ENCODE measurements at places on chromosomes 6 and 20.

DNA sequence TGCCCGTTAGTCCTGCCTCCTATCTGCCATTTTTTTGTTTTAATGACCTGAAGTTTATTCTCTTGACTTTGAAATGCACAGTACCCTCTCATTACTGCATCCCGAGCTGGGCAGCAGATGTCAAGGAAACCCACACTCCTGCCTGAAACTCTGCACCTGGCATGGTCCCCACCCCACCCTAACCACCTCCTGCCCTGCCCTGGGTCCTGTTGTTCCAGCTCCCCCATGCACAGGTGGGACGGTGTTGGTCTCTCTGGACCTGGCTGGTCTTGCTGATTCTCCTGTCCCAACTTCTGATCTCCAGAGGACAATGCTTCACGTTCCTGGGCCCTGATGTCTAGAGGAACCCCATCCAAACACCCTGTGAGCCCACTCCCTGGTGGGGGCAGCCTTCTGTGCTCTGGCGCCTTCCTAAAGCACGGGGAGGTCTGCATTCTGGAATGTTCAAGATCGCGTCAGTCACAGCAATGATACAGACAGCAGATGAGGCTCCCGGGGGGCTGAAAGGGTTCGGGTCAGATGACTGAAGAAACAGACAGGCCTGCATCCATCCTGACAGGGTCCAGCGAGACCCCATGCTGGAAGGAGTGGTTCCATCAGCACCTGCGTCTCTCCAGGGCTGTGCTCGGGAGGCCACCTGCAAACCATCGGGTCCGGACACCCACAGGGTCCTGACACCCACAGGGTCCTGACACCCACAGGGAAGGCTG, 73.6 kb downstream of the ERMARD start:
- DNase-seq: no peak

GRCh38 chr6:143718472-143718871, 40.7 kb downstream of the PHACTR2 start:
- DNase-seq: no peak

DNA sequence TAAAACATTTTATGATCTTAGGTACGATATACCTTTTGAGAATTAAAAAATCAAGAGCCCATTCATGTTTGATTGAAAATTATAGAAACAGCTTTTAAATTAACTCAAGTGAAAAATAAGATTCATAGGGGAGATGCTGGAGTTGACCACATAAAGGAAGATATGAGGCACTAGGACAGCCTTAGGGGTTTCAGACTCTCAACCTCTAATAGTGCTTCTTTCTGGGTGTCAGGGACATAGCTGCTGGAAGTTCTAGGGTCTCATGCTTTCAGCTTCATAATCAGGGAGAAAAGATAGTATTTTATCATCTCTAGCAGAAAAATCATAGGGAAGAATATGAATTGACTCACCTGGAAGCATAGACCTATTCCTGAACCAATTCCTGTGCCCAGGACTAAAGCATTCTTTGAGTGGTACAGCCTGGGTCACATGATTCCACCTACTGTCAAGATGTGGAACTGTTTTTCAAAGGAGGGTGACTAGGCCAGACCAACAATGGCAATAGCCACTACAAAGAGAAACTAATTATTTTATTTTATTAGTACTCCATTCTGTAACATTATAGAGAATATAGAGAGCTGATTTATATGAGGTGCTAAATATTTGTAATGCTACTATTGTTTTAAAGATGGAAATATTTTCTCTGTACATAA, 27.8 kb upstream of the CENPW start:
- peak; percentile 6 for DNase-seq

GRCh38 chr6:113481458-113481857, 375.7 kb upstream of the MARCKS start:
- no peak for DNase-seq

DNA sequence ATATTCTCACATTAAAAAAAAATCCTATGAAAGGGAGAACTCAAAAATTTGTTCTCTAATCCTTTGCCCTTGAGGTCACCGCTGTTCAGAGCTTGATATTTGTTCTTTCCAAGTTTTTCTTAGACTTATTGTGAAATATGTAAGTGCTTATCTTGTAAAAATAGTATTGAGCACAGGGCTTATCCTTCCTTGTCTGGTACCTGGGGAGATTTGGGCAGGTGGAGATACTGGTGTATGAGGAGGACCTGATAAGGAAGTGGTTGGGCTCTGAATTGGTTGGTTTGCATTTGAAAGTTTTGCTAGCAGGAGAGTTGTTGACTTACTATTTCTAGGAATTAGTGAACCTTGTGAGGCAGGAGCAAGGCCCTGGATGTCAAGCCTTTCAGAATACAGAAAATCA, 28.9 kb upstream of the ANKEF1 start:
- DNase-seq: no peak

DNA sequence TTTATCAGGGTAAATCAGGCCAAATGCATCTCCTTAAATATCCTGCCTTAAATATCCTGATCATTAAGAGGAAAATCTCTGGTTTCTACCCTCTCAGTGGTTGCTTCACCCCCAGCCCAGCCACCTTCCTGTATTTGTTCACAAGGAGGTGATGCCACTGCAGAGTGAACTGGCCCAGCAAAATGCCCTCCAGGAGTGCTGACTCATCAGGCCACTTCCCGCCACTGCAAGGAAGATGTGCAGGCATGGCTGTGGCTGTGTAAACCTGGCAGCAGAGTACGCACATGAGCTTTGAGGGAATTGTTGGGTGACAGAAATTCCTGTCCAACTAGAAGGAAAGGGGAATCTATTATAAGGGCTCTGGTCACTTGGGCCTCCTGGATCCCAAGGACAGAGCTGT, 13.8 kb downstream of the NQO2 start:
- DNase-seq: peak; percentile 86

DNA sequence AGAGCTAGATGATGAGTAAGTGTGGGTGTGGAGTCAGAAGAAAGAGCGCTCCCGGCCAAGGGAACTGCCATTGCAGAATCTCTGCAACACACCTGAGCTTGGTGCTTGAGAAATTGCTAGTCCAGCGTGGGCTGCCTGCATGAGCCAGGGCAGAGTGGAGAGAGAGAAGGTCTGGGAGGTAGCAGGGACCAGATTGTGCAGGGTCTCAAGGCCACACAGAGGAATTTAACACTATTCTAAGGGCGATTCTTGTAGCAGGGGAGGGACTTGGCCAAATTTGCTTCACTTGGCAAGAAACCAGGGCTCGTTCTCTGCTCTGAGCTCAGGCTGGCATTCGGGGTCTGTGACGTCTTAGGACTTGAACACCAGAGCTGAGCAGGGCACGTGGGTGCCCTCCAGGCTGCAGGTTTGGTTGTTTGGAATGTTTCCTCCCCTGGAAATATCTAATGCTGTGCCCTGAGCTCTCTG, 53.5 kb downstream of the BCAS4 start:
- DNase-seq: no peak

- DNase-seq: no peak
Measured at GRCh38 chr6:157488716-157489118, 107.7 kb downstream of the ZDHHC14 start.

DNA sequence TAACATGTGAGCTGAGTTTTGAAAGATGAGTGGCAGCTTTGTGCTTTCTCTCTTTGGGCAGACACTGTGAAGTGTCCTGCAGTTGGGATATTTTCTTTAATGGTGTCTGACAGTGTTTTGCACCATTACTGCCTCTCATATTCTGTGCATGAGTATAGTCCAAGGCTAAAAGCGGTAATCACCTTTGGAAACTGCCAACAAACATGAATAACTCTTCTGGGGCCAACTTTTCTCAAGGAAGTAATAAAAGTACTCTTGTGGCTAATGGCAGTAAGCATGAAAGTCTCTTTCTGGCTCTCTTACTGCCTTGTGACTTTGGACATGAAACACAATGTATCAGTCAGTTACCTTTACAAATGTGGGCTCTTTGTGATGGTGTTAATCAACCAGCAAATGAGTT, 91.7 kb upstream of the SOX4 start:
- DNase-seq: no peak

- no peak for DNase-seq
Measured at GRCh38 chr6:3755637-3756545, 4.4 kb upstream of the PXDC1 start.

DNA sequence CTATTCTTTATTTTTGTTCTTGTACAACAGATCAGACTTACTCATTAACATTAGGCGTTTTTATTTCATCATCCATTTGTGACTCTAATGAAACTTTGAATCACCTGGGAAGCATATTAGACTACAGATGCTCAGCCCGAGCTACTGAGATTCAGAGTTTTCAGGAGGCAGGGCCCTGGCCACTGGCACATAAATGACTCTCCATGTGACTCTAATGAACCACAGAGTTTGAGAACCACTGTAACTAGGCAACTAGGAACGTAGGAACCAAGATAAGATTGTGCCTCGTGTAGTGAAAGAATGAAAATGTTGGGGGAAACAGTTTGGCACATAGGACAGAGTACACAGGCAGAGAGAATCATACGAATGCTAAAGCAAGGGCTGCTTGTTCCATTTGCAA, 405.9 kb upstream of the BTBD3 start:
- DNase-seq: no peak

DNA sequence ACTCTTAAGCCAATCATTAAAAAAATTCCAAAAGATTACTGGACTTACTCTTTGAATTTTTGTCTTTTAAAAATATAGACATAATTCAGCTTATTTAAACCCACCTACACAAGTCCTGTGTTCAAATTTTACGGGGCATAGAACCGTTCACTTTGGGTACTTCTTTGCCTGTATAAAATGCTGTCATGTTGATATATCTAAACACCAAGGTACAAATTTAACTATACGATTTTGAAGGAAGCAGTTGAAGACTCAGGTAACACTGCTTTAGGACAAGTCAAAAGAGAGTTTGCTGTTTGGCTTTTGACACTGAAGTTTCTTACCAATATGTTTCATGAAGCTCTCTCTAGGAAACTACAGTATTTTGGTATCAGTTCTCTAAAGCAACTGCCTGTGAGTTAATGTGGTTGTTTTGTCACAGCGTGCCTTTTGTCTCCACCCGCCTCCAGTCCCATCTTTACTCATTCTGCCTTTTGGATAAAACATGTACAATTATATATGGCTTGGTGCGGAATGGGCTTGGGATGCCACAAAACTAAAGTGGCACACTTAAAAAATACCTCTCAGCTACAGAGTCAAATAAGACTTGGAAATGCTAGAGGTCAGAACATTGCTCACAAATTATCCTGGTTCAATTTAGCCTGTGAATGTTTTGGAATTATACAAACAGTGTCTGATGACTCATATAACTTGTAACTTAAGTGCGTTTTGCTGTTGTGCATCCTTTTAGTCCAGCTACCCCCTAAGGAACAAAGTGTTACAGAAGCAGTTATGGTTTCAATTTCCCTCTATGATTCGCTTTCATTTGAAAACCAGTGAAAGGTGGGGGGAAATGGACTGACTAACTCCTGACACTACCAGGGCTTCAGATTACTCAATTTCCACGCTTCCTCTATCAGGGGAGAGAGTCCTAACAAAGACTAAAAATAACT, 38.7 kb downstream of the RGS17 start:
- DNase-seq: peak; percentile 77

DNA sequence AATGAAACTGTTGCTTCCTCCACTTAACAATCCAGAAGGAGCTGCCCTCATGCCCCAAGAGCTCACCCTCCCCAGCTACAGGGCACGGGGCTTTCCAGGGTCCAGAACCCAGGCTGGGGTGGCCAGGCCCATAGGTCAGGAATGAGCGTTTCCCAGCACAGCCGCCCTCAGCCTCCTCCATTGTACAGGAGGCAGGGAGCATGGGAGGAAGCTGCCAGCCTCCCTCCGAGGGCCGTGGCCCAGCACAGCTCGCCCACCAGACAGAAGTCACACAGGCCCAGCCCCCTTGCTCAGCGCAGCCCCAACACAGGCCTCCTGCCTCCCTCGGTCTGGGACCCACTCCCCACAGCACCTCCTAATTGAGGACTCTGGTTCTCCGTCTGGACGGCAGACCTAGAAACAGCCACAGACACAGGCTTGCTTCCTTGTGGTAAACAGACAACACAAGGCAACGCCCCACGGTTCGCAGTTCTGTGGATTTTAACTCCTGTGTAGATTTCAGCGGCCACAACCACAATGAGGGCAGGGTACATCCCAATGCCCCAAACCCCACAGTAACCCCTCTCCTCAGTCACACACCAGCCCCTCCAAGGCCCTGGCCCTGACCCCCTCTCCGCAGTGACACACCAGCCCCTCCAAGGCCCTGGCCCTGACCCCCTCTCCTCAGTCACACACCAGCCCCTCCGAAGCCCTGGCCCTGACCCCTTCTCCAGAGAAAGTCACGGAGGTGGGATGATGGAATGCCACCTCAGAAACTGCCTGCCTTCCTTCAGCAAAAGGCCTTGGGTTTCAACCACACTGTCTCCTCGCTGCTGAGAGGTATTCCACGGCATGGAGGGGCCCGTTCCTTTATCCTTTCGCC, 173.5 kb downstream of the DLL1 start:
- DNase-seq: no peak

DNA sequence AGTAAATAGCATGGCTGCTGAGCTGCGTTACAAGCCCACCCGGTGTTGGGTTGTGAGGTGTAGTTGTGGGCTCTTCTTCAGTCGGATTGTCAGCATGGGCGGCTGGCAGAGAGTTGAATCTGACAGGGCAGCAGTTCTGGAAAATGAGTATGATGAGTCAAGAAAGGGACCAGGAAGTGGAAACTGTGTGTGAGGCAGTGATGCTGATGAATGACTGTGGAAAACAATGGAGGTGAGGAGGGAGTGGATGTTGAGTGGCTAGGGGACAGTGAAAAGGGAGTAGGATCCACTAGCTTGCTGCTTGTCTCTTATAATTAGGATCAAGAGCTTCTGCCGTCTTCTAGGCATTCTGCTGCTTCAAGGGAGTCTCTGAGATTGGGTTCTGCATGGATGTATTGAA, 154.3 kb downstream of the ESR1 start:
- DNase-seq: no peak

Data from A172 (cell line).